Left lung (tissue), 14 donors: ENCODE measurements at places on chromosomes 7 and 10. TPM values are rescaled to one million over a fixed set of nuclear protein-coding genes. Genes with fewer than 3 reads are reported as not detected.

DNA sequence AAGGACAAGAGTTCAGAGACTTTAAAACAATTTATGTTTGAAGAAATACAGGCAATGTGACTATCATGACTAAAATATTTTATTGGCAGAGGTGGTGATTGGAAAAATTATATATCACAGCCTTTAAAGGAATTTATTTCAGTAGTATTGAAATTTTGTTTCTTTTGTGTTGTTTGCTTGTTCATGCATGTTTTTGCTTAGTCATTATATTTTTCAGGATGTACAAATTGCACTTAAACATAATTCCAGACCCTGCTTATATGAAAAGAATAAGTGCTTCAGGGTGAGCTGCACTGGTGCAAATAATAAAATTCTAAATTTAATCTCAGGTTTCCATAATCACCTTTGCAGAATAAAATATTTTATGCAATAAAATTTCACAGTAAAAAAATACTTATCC is 283.3 kb downstream of the PPP1R3A start:
- no peak for DNase-seq

DNA sequence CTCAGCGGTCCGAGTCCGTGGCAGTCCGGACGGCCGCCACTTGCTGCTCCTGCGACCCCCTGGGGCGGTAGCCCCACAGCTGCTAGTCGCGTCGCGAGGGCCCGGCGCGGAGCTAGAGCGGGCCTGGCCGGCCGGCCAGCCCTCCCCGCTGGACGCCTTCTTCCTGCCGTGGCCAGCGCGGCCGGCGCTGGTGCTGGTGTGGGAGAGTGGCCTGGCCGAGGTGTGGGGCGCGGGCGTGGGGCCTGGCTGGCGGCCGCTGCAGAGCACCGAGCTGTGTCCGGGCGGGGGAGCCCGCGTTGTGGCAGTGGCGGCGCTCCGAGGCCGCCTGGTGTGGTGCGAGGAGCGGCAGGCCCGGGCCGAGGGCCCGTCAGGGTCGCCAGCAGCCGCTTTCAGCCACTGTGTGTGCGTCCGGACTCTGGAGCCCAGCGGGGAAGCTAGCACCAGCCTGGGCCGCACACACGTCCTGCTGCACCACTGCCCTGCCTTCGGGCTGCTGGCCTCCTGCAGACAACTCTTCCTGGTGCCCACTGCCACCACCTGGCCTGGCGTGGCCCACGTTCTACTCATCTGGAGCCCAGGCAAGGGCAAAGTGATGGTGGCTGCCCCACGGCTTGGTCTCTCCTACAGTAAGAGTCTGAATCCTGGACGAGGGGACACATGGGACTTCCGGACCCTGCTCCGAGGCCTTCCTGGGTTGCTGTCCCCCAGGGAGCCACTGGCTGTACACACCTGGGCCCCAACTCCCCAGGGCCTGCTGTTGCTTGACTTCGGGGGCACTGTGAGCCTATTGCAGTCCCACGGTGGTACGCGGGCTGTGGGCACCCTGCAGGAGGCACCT is 631 bp downstream of the HPS6 start:
- peak; percentile 15 for DNase-seq

DNA sequence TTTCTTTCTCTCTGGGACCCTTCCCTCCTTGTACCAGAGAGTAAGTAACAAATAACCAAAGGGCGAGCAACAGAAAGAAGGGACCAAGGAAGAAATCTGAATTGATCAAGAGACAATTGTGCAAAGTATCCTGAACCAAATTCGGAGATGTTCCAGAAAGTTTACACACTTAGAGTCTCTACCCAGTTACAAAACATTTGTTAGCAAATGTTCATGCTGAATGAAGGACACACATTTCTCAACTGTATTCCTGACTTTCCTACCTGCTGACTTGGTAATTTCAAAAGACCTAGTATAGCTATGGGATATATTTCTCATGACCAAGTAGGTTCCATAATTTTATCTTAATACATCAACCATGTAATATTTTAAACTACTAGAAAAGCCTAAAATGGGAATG is 37.4 kb downstream of the LYZL1 start:
- DNase-seq = no peak

LIPN gene
- not detected for polyA plus RNA-seq
